WTC11 (cell line): ENCODE measurements at places on chromosomes 5 and 9. TPM values are rescaled to one million over a fixed set of nuclear protein-coding genes. Genes with fewer than 3 reads are reported as not detected.

DNA sequence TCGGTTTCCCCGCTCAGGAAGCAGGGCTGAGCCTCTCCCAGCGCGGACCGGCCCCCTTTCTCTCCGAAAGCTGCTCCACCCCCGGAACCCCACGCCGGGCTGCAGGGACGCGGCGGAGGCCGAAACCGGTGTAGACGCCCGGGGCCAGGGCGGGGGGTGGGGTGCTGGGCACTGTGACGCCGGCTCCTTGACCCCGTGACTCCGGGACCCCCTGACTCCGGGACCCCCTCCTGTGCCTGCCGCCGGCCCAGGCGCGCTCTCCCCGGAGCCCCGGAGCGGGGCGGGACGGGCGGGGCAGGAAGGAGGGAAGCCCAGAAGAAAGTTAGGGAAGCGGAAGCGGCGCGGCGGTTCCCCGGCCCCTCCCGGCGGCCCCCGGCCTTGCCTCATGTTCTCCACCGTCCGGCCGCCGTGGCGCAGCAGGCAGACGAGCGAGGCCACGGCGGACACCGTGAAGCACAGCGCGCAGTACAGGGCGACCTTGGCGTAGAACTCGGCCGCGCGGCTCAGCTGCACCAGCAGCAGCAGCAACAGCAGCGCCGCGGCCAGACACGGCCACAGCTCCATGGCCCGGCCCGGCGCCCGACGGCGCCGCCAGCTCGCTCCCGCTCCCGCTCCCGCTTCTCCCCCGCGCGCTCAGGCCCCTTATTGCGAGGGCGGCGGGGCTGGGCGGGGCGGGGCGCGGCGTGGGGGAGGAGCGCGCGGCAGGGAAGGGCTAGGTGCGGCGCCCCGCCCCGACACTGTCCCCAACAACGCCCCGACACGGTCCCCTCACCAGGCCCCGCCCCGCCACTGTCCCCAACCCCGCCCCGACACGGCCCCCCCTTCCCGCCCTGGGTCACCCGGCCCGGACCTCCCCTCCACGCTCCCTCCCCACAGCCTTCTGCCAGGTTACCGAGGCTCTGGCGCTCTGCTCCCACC lies at the start of gene AGPAT2:
AGPAT2 (minus strand) TSS at position 664 of the 918 bp plus-strand sequence; CDS start at position 564, 100 bp downstream.
- no peaks in the 10 kb centered on the region; the same call in 1 of the 2 replicates for H3K27me3 ChIP-seq
- H3K36me3 ChIP-seq: no peaks in the 10 kb centered on the region
- peak within 1 kb of the TSS; percentile 68 for H3K4me3 ChIP-seq
- no peak within 1 kb of the TSS for H3K27ac ChIP-seq
- H3K4me1 ChIP-seq: peaks cover 11% of the 10 kb centered on the region
- peak; percentile 61 for DNase-seq

- H3K4me1 ChIP-seq: no peaks in the 10 kb centered on the region
- no peaks in the 10 kb centered on the region for H3K27me3 ChIP-seq
- no peak overlapping the region for H3K4me3 ChIP-seq
- H3K27ac ChIP-seq: no peak overlapping the region
- no peak for DNase-seq
Observed at GRCh38 chr9:72471096-72471495, 50.3 kb upstream of the TMC1 start.

The MAT2B gene
- 51.8 to 55.7 TPM (median 53.1 TPM) in 3 replicates for total RNA-seq

DNA sequence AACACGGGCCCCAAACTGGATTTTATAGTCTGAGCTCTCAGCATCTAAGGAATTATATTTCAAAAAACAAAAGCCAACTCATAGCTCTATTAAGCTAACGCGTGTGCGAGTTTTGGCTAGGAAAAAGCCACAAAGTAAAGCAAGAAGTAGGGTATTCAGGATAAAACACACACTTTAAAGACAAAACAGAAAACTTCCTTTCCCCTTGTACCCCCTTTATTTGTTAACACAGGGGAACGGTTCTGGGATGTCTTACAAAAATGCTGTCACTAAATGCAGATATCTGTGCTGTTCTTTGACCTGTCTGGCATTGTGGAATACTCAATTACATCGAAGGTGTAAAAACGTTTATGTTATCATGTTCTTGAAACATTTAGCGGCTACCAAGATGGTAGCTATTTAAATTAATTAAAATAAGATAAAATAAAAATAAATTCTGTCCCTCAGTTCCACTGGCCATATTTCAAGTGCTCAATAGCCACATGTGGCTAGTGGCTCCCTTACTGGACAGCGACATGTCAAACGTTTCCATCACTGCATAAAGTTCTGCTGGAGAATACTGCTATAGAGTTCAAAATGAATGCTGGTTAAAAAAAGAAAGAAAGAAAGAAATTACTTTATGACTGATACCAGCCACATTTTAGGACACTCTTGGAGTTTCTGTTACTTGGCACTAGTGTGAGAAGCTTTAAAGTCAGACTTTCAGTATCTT lies 7.2 kb upstream of the MEF2C start:
- no peak overlapping the region for H3K27ac ChIP-seq
- peaks cover 39% of the 10 kb centered on the region for H3K27me3 ChIP-seq
- H3K36me3 ChIP-seq: no peaks in the 10 kb centered on the region
- peak overlapping the region; percentile 91 for H3K4me3 ChIP-seq
- peaks cover 22% of the 10 kb centered on the region for H3K4me1 ChIP-seq

The PCDHGC5 gene
- 1.1 to 1.5 TPM (median 1.1 TPM) in 3 replicates for total RNA-seq

- peak; percentile 50 for DNase-seq
- peaks cover 29% of the 10 kb centered on the region for H3K4me1 ChIP-seq
- no peak overlapping the region for H3K27ac ChIP-seq
Observed at GRCh38 chr9:99828417-99829176, 6.9 kb downstream of the NR4A3 start.

The ZDHHC12 gene
- 39.7 to 46.3 TPM (median 45.2 TPM) in 3 replicates for total RNA-seq

The WDR38 gene
- not detected in 3 replicates for total RNA-seq

GRCh38 chr5:87900419-87900818 lies 368.2 kb downstream of the TMEM161B start:
- no peak overlapping the region for H3K4me3 ChIP-seq
- H3K27ac ChIP-seq: no peak overlapping the region
- no peaks in the 10 kb centered on the region for H3K36me3 ChIP-seq

DNA sequence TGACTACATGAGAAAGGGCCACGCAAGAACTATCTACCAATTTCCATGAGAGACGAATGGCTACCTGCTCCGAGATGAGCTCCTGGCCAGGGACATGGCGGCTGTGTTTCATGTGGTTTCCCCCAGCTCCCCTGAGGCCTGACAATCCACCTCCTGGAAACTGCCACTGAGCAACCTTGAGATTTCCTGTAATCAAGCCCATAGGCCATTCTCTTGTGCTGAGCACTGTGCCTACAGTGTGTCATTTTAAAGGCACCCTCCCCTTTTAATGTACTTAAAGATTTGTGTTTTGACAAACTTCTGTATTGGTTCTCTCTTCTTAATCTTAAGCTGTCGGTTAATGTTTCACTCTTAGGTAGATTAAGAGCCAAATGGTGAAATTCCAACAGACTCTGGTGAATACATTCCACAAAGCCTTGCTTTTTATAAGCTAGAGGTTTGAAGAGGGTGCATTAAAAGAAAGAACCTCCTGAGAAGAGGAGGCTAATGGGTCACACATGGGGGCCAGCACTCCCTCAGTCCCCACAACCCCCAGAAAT lies 72.3 kb downstream of the SECISBP2 start:
- no peaks in the 10 kb centered on the region for H3K4me1 ChIP-seq
- H3K4me3 ChIP-seq: no peak overlapping the region
- no peak for DNase-seq

DNA sequence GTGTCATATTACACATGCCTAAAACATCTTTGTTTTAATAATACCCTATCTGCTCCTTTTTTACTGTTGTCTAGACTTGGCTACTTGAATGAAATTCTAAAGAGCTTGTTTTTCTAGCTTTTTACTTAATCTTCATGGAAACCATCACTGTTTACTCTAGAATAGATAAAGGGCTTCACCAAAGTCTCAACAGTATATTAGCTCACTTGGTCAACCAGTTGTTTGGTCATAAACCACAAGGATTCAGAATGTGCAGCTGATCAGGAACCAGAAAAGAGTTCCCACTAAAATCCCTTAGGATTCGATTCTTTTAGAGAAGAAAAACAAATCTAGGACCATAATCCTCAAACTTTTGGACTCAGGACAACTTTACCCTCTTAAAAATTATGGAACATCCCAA lies 38.0 kb downstream of the CDO1 start:
- no peak overlapping the region for H3K4me3 ChIP-seq
- H3K4me1 ChIP-seq: no peaks in the 10 kb centered on the region
- no peaks in the 10 kb centered on the region for H3K36me3 ChIP-seq
- H3K27me3 ChIP-seq: no peaks in the 10 kb centered on the region
- H3K27ac ChIP-seq: no peak overlapping the region

GRCh38 chr5:145723516-145723915 lies 111.6 kb downstream of the PRELID2 start:
- H3K27me3 ChIP-seq: peaks cover 6% of the 10 kb centered on the region
- H3K36me3 ChIP-seq: peaks cover 24% of the 10 kb centered on the region
- DNase-seq: no peak
- H3K4me1 ChIP-seq: no peaks in the 10 kb centered on the region
- H3K27ac ChIP-seq: no peak overlapping the region

DNA sequence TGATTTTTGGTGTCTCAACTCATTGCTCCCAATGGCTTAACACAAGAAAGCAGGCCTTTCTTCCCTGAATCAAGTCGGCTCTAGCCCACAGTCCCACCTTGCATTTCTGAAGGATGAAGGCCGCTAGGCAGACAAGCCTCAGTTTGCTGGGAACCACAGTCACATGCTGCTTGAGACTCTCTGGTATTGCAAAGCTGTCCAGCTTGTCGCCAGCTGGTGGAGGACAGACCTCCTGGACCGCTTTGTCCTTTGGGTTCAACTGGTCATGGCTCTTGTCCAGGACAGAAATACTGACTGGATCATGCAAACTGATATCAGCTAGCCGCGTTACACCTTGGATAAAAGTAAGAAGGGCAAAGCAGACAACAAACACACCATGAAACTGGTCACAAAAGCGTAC lies 23.1 kb downstream of the DDX31 start:
- no peak overlapping the region for H3K4me3 ChIP-seq
- no peaks in the 10 kb centered on the region for H3K4me1 ChIP-seq
- H3K27ac ChIP-seq: no peak overlapping the region
- H3K36me3 ChIP-seq: peaks cover 70% of the 10 kb centered on the region
- H3K27me3 ChIP-seq: no peaks in the 10 kb centered on the region

- no peaks in the 10 kb centered on the region for H3K4me1 ChIP-seq
- no peaks in the 10 kb centered on the region for H3K36me3 ChIP-seq
- no peak for DNase-seq
Observed at GRCh38 chr5:132054031-132054696, 6.3 kb upstream of the IL3 start.

GRCh38 chr5:157177953-157178352 lies 2.7 kb upstream of the ITK start:
- peaks cover 12% of the 10 kb centered on the region for H3K27me3 ChIP-seq
- H3K4me1 ChIP-seq: peaks cover under 1% of the 10 kb centered on the region; the same call in 1 of the 2 replicates
- no peak overlapping the region for H3K4me3 ChIP-seq
- no peaks in the 10 kb centered on the region for H3K36me3 ChIP-seq
- DNase-seq: no peak

DNA sequence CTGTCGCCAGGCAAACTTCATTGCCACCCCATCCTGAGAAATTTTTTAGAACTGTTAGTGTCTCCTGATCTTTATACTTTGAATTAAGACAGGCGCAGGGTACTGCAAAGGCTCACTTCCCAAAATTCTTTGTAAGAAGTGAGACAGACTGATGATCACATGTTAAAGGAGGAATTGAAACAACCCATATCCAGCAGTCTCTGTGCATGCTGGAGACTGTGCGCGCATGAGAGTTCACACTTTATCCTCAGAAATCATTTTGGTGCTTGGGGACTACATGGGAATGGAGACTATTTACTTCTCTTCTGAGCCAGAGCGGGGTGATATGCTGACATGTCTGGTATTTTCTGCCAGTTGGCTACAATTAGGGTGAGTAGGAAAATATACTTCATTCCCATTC lies 91.2 kb downstream of the ZNF474 start:
- H3K36me3 ChIP-seq: peaks cover 3% of the 10 kb centered on the region; the same call in 1 of the 2 replicates
- DNase-seq: no peak
- no peak overlapping the region for H3K27ac ChIP-seq
- peaks cover 12% of the 10 kb centered on the region for H3K4me1 ChIP-seq
- H3K27me3 ChIP-seq: no peaks in the 10 kb centered on the region; the same call in 1 of the 2 replicates
- no peak overlapping the region for H3K4me3 ChIP-seq

DNA sequence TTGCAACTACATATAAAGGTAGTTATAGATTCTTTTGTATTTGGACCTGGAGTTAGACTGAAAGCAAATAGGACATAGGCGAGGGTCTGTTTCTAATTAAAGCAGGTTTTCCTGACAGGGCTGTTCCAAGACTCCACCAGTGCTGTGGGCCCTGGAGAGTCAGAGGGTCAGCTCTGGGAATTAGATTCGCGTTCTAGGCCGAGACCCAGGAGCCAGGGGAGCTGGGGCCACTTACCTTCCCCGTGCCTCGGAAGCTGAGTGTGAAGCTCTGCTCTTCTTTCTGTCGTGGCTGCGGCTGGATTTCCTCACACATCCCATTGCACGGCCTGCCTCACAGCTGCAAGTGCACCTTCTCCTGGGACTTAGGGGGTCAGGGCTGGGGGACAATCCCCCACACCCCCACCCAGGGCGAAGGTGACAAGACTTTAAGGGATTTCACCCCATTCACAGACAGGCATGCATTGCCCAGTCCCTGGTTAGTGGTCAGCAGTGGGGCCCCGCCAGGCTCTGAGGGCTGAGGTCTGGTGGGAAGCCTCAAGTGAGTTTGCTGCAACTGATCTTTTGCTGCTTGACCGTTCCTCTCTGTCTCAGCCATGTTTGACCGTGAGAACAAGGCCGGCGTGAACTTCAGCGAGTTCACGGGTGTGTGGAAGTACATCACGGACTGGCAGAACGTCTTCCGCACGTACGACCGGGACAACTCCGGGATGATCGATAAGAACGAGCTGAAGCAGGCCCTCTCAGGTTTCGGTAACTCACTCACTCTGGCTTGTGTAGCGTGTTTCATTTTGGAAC lies 15.3 kb upstream of the AHRR start:
- peak overlapping the region; percentile 88 for H3K27ac ChIP-seq
- H3K36me3 ChIP-seq: peaks cover 6% of the 10 kb centered on the region
- no peaks in the 10 kb centered on the region for H3K27me3 ChIP-seq
- H3K4me1 ChIP-seq: peaks cover 42% of the 10 kb centered on the region

- no peaks in the 10 kb centered on the region for H3K4me1 ChIP-seq
- DNase-seq: no peak
- H3K36me3 ChIP-seq: no peaks in the 10 kb centered on the region
- H3K4me3 ChIP-seq: no peak overlapping the region
Observed at GRCh38 chr5:35884191-35884769, 27.6 kb downstream of the IL7R start.

The ARAP3 gene
- 51.2 to 60.4 TPM (median 53.4 TPM) in 3 replicates for total RNA-seq

The HAND1 gene
- not detected in 3 replicates for total RNA-seq

The GFPT2 gene
- total RNA-seq: 124 to 138 TPM (median 136 TPM) in 3 replicates

GRCh38 chr9:71442937-71443336 lies 321.5 kb upstream of the TRPM3 start:
- no peak overlapping the region for H3K27ac ChIP-seq
- peaks cover 7% of the 10 kb centered on the region; the same call in 1 of the 2 replicates for H3K27me3 ChIP-seq
- no peak overlapping the region for H3K4me3 ChIP-seq
- peaks cover 25% of the 10 kb centered on the region for H3K4me1 ChIP-seq
- H3K36me3 ChIP-seq: no peaks in the 10 kb centered on the region
